T-helper 17 cell (primary cell): ENCODE measurements at places on chromosomes 1 and 21. TPM values are rescaled to one million over a fixed set of nuclear protein-coding genes. Genes with fewer than 3 reads are reported as not detected.

Gene HIVEP3
- total RNA-seq: 11.1 TPM

Gene GBP6
- total RNA-seq: 0.23 TPM

Gene FNDC10
- 3.3 TPM for total RNA-seq

Gene LCA5L
- 0.57 TPM for total RNA-seq

Gene TPTE
- not detected for total RNA-seq

Gene IFNGR2
- 17.9 TPM for total RNA-seq

Gene SH2D5
- not detected for total RNA-seq

Gene SPRR4
- not detected for total RNA-seq

Gene CD52
- total RNA-seq: 1,411 TPM
